Colonic mucosa (tissue), 4 donors: ENCODE measurements at places on chromosomes 2 and 18. TPM values are rescaled to one million over a fixed set of nuclear protein-coding genes. Genes with fewer than 3 reads are reported as not detected.

Gene CFC1B
- 1.2 TPM for total RNA-seq

Gene FAP
- total RNA-seq = 1.8 TPM

- no peak for DNase-seq
Observed at GRCh38 chr2:76984359-76984758, 537.8 kb downstream of the LRRTM4 start.

DNA sequence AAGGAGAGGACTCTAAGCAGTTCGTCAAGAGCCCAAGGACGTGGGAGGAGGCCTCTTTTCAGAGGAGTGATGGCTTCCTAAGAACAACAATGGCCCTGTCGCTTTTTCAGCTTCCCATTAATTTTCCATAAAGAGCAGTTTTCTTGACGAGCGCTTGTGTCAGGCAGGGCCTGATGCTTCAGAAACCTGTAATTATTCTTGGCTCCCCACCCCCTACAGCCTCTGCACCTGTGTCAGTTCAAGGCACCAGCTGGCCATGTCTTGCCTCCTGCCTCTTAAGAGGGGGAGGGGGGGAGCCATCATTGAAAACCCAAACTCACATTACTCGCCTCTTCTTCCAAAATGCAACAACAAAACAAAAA, 32.3 kb downstream of the KLF7 start:
- DNase-seq = no peak

GRCh38 chr18:7248877-7249276, 18.0 kb downstream of the LRRC30 start:
- DNase-seq = no peak
